ENCODE measurements at places on chromosomes 11 and 22.

DNA sequence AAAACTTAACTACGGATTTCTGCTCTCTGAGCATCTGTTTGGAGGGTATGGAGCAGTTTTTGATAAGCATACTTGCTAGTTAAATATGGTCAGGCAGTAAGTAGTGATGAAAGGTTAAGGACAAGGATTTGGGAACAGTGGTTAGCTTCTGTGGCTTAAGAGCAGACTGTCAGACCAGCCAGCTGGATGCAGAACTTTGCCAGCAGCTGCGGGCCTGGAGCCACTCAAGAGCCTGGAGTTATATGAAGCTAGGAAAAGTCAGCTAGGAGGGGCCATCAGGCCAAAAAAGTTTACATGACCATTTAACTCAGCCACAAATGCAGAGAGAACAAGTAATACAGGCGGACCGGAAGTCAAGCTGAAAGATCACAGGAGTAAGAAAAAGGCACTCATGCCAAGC lies 1817.7 kb downstream of the LRRC4C start:
- no peak for DNase-seq

GRCh38 chr11:72431846-72432245 lies 2.5 kb downstream of the CLPB start:
- DNase-seq: no peak

DNA sequence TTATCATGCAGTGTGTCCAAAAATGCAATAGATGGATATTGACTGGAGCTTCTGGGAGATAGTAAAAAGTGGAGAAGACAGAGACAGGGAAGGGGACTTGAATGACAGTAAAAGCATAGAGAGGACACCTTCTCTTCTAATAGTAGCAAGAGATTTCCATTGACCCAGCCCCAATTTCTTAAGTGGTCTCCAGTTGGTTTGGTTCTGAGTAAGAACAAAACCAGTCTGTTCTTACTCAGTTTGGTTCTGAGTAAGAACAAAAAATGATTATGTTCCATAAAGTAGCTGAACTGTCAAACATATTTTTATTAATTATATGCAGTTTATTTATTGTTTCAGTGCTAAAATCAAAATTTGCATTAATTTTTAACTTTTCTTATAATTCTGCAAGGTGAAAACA lies 316.8 kb upstream of the MPPED2 start:
- no peak for DNase-seq

DNA sequence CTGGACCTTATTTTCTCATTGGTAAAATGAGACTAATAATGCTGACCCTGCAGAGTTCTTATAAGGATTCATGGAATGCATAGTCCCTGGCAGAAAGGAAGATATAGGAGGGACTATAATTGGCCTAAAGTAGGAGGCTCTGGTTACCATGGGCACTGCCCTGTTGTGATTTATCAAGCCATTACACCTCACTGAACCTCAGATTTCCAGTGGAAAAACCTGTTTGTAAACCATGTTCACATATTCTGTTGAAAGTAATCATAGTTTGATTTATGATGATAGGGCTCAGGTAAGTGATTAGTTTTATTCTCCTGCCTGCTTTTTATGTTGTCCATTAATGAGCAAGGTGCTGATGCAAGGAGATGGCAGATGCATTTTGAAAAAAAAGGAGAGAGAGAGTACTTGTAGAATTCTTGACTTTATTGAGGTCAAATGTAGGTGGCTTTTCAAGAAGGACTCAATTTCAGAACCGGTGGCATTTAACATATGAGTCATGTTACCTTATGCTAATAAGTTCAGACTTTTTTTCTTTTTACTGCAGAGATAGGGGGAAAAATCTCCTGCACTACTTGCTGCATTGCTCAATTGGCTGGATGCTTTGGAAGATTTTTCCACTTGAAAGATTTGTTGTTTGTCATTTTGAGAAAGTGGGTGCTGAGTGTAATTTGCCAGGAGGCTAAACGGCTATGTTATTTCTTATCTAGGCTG lies 14.6 kb downstream of the NF2 start:
- peak; percentile 14 for DNase-seq

DNA sequence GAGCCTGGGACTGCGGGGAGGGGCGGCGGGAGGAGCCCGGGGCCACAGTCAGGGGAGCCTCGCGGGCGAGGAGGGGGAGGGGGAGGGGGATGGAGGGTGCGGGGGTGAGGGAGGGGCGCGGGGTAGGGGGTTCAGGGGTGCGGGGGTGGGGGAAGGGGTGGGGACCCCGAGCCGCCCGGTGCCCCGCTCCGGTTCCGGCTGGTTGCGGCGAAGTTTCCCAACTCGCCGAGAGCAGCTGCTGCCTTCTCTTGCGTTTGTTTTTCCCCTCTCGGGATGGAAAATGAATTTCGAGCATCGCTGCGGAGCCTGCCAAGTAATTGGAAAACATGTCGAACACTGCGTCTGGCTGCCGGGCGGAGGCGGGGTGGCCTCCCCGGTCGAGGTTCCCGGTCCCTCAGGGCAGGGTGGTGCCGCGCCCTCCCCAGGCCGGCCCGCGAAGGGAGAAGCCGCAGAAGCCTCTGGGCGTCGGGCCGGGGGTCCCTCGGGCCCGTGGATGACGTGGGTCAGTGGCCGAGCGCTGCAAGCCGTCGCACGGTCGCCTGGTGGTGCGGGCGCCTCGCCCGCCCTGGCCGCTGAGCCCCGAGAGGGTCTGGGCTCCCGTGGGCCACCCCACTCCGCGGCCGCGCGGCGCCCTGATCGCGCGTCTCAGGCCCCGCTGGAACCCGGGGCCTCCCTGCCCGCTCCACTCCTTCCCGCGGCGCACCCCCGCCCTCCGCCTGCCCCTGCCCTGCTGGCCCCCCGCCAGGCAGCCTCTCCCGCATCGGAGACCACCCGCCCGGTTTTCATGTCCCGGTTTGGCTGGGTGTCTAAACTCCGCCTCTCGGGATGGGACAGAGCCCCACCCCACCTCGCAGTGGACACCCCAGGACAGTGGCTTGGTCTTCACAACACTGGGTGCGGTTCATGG lies 12.1 kb downstream of the SPATA19 start:
- no peak for DNase-seq

DNA sequence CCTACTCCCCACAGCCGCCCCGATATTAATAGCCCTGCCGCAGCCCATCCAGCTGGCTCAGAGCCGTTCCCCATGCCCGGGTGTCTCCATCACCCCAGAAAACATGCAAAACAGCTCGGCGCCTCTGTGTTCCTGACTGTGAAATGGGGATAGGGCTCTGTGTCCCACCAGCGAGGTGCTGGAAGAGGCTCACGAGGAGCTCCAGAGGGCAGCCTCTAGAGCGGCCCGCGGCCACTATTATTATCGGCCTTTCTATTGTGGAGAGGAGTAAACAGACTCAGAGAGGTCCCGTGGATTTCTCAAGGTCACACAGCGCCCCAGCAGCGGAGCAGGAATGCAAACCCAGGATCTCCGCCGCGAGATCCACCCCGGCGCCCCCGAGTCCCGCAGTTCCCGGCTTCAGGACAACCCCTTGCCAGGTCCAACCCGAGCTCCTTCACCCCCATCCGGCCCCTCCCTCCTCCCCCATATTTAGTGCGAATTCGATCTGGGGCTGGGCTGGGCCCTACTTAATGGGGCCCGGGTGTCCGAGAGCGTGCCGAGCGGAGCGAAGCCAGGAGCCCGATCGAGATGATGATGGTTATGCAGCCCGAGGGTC lies at the start of gene ACTN3:
Gene ACTN3, plus strand, starts transcription at position 536 of the 598 bp plus-strand sequence. Its CDS starts 35 bp downstream, at position 571.
- no peak for DNase-seq

DNA sequence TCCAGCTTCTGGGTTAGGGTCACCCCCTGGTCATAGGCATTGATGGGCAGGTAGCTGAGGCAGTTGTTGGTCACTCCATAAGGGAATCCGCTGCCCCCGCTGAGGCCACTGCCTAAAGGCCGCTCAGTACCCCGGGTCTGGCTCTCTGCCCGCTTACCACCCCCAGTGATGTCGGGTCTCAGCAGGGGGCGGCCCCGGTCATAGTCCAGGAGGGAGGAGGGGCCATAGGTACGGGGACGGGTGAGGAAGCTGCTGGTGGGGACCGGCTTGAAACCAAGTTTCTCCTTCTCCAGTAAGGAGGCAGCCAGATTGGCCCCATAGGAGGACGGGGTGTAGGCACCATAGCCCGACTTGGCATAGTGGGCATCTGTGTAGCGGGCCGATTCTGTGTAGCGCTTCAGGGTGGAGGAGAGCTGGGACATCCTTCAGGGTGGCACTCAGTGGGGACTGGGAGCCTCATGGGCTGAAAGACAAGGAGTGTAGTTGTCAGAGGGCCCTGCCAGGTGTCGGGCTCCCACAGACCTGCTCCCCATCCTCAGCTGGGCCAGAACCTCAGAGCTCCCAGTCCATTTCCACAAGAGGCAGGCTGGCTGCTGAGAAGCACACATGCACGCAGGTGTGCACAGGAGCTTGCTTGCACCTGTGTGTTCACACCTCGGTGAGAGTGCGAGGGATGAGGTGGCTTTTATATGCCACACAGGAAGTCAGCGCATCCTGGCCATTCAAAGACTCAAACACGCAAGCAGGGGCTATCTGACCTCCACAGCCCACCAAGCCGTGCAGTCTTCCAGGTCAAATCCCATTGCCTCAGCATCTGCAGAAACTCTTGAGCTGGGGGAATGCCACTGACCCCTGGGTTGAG lies 8.2 kb downstream of the USP2 start:
- no peak for DNase-seq

DNA sequence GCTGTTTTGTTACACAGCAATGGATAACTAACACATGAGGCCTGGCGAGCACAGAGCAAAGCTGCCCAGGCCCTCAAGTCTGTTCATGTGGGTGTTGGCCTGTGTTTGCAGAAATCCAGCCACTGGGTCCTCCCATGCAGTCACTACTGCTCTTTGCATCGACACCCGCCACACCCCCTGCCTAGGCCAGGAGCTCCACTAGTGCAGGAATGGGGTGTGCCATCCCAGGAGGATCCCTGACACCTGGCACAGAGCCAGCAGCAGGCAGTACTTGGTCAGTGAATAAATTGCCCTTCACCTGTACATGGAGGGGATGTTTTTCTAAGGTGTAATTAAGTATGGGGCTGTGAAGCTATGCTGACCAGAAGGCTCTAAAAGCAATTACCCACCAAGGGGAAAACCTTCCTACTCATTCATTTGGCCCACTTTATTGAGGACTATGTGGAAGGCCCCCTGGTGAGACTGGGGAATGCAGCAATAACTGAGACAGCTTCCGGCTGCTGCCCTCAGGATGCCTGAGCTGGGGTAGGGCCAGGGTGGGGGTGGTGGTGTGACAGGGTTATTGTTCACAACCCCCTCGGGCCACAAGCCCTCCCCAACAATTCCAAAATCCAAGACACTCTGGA lies 160.8 kb downstream of the CRYBB2 start:
- no peak for DNase-seq

DNA sequence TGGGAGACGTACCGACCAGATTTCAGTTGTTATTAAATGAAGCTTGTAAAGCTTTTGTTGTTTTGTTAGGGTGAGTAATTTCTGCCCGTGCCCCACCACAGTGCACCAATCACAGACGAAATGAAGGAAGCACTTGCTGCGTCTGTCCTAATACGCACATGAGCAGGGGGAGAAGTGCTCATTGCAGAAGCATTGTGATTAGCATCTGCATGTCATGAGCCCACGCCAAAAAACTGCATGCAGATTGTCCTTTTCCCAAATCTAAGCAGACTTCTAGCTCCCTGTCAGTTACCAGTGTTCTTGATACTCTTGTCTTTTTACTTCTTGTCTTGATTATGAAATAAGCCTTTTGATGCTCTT lies 15.5 kb downstream of the RBX1 start:
- no peak for DNase-seq
